ENCODE measurements at places on chromosomes 12 and 14. TPM values are rescaled to one million over a fixed set of nuclear protein-coding genes. Genes with fewer than 3 reads are reported as not detected.

MAGOHB gene
- 73.9 TPM for total RNA-seq

SLC17A8 gene
- not detected for total RNA-seq

CD27 gene
- 131 TPM for total RNA-seq

GYS2 gene
- not detected for total RNA-seq

RND1 gene
- total RNA-seq = 1.4 TPM

PRKCH gene
- 343 TPM for total RNA-seq

JDP2 gene
- 0.71 TPM for total RNA-seq

GABARAPL1 gene
- total RNA-seq = 17.0 TPM
